ENCODE measurements at places on chromosomes 1 and 21.

DNA sequence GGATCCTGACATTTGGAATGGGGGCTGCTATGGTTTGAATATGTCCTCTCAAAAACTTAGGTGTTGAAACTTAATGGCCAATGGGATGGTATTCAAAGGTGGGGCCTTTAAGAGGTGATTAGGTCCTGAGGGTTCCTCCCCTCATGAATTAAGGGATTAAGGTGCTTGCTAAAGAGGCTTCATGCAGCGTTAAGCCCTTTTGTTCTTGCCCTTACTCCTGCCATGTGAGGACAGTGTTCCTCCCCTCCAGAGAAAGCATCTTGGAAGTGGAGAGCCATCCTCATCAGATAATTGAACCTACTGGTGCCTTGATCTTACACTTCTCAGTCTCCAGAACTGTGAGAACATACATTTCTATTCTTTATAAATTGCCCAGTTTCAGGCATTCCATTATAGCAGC lies 146.6 kb downstream of the KCNJ6 start:
- no peak for DNase-seq

DNA sequence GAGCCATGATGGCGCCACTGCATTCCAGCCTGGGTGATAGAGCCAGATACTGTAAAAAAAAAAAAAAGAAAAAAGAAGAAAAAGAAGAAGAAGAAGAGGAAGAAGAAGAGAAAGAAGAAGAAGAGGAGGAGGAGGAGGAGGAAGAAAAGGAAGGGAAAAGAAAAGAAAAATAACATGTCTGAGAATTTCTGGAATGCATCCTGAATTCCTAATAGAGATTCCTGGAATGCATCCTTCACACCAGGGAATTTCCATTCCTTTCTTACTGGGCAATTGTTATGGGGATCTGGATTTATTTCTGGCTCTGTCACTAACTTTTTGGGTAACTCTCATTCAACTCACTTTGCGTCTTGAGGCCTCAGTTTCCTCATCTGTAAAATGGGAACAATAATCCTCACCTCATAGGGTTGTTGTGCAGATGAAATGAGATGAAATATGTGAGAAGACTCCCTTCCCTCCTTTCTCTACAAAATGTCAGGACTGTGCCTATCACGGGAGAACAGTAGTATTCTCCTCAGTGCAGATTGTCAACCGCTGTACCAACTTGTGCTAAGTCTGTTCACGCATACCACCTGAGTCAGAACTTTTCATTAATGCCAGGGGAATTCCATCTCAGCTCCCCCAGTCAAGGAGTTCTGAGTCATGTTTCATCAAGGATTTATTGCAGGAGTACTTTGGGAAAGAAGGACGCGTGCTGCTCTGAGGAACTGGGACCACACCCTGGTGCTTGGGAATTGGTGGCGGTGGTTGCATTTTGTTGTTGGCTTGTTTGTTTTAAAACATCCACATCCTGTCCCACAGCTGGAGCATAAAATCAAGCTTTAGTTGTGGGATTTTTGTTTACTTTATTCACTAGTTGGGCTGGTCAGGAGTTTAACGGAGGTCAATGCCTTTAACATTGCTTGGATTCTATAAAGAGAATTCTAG lies 42.4 kb upstream of the ROR1 start:
- no peak for DNase-seq

DNA sequence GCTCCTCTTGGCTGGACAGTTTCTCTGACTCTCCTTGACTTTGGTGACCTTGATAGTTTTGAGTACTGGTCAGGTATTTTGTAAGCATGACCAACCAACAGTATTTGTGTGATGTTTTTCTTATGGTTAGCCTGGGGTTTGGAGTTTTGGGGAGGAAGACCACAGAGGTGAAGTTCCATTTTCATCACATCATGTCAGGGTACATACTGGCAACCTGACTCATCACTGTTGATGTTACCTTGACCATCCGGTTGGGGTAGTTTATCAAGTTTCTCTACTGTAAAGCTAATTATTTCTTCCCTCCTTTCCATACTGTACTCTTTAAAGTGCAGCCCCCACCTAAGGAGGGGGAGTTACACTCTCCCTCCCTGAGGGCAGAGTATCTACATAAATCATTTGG lies 13.4 kb downstream of the OSCP1 start:
- DNase-seq: no peak

DNA sequence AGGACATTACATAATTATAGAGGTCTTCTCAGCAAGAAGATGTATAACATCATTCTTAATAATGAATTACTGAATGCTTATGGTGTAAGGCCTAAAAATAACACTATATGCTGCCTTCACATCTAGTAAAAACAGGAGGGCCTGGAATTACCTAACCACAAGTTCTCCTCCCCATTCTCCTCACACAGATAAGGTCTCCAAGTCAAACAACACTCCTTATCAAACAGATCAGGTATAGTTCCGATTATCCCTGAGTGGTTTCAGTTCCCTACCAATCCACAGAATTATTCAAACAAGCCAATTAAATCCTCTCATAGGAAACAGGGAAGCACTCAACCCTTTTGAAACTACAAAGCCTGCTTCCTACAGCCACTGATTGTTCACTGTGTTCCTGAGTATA lies 4.0 kb upstream of the AGBL4 start:
- DNase-seq: no peak

- DNase-seq: no peak
Observed at GRCh38 chr1:92907949-92908684, 53.1 kb downstream of the DIPK1A start.

- no peak for DNase-seq
Observed at GRCh38 chr1:21875621-21876063, 61.5 kb downstream of the HSPG2 start.

DNA sequence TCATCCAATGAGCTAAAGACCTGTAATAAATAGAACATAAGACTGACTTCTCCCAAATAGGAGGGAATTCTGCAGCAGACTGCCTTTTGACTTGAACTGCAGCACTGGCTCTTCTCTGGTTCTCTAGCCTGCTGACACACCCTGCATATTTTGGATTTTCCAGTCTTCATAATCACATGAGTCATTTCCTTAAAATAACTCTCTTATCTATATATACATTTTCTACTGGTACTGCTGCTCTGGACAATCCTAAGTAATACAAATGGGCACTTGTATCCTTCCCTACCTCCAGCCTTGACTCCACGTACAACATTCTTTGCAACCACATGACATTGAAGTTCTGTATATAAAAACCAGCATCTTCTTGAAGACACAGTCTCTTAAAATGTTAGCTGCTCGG lies 429.4 kb upstream of the TMPRSS15 start:
- DNase-seq: no peak

DNA sequence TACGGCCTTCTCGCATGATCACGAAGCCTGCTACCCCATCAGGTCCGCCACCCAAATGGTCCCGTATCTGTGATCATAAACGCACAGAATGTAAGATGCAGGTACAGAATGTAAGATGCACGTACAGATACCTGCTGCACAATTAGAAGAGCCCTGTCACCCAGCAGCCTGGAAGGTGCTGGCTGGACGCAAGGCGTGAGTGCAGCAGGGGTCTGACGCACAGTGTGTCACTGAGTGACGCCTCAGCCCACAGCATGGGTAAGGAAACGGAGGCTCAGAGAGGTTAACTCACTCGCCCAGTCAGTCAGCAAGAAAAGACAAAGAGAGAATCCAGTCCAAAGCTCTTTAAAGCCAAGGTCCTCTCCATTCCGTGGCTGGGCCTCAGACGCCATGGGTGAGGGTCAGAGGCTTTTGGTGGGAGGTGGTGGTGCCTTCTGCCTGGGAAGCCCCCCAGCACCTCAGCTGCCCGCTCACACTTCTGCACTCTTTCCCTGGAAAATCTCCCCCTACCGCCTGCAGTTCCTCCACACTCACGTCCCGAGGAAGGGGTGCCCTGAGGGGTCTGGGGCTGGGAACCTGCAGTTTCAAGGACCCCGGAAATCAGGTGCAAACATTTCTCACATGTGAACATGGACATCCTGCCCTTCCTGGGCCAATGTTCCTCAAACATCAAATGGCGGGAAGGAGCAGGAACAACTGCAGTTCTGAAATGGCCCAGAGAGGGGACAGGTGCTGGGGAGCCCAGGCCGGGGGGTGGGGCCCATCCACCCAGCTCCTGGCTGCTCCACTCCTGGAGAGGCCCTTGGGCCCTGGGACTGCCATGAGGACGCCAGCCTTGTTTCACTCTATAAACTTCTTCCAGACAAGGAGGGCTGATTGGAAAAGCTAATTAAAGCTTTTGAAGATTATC lies 59.4 kb downstream of the SLC66A1 start:
- DNase-seq: no peak

DNA sequence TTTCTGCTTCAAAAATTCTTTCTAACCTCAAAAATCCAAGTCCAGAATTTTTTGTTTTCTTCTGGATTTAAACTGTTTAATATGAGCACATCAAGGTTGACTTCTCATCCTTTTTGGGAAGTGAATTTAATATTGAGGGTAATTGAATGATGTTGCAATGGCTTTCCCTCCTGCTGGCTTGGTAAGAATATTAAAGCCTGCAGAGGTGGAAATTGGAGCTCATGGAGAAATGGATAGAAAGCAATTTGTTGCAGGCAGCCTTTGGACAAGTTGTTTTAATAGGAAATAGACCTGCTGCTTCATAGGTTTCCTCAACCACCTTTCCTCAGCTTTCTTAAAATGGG lies 124.7 kb downstream of the SYT2 start:
- DNase-seq: no peak

- DNase-seq: no peak
Observed at GRCh38 chr1:169795687-169796086, 980 bp upstream of the METTL18 start.

- DNase-seq: no peak
Observed at GRCh38 chr1:4851385-4852065, 197.1 kb downstream of the AJAP1 start.

- DNase-seq: no peak
Observed at GRCh38 chr1:75097654-75098053, 36.5 kb upstream of the LHX8 start.

DNA sequence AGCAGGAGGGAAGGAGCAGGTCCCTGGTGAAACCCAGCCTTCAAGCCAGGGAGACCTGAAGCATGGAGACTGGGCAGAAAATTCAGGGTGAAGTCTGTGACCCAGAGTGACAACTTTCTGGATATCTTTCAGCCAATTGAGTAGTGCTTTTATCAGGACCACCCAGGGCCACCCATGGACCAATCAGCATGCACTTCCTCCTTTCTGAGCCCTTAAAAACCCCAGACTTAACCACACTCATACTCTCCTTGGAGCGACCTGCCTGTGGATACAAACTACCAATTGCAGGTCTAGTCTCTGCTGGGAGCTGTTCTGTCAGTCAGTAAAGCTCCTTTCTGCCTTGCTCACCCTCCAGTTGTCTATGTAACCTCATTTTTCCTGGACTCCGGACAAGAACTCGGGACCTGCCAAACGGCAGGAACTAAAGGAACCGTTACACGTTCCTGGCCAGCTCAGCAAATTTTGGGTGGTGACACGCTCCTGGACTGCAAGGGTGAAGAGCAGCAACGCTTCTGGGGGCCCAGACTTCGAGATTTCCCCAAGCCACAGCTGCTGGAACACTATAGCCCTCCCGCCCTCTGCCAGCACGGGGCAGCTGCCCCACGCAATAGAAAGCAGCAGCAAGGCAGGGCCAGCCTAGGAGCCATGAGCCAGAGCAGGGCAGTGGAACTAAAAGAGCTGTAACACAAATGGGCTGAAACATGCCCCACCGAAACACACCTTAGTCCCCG lies 1183.4 kb downstream of the AMY1C start:
- no peak for DNase-seq

DNA sequence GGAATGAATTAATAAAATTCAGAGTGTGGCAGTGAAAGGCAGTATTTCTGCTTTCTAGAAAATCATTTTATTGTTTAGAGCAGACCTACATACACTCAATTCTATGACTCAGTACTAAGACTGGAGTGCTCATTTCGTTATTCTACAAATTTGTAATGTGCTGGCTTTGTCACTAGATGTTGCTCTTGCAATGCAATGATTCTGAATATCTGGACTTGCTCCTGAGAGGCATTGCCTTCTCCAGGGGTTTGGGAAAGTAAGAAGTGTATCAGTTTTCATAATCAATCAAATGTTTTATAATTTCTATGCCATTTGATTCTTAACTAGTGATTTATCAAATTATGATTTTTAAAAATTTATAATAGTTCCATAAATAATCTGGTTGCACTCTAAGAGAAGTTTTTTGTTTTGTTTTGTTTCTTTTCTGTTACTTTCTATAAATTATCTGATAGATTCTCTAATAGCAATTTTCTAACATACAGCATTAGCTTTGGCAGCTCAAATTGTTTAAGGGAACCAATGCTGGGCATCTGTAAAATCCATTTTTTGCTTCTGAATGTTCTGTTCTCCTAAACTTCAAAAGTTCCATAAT lies 280.5 kb upstream of the SGIP1 start:
- peak; percentile 57 for DNase-seq

GRCh38 chr1:39277879-39278278 lies 73.4 kb downstream of the MACF1 start:
- peak; percentile 28 for DNase-seq

GRCh38 chr21:32470206-32470605 lies 57.7 kb downstream of the EVA1C start:
- DNase-seq: no peak

GRCh38 chr1:163074716-163075284 lies 5.6 kb downstream of the RGS4 start:
- DNase-seq: no peak

DNA sequence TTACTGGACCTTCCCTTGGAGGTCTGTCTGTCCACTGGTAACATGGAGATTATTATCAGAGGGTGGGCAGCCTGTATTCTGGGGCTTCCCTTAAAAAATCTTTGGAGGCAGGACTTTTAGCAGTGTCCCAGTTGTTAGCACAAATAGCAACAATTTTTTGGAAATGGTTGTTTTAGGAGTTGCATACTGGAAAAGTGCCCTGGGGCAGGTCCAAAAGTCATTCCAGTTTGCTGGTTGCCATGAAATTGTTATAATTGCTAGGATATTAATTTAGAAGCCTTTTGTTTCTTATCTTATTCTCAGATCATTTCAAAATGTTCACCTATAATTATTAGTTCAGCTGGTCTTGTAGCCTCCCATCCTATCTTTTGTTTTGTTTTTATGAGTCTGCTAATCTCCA lies 71.0 kb downstream of the PTGS2 start:
- DNase-seq: no peak

GRCh38 chr21:31405604-31406003 lies 61.5 kb upstream of the TIAM1 start:
- DNase-seq: no peak

GRCh38 chr1:246147524-246148461 lies 359.3 kb downstream of the SMYD3 start:
- DNase-seq: no peak

- DNase-seq: no peak
Observed at GRCh38 chr1:82565546-82565945, 764.8 kb downstream of the ADGRL2 start.

- no peak for DNase-seq
Observed at GRCh38 chr1:150660584-150660983, 31.2 kb upstream of the ENSA start.
